ENCODE measurements at places on chromosomes 12 and 14. TPM values are rescaled to one million over a fixed set of nuclear protein-coding genes. Genes with fewer than 3 reads are reported as not detected.

The NID2 gene
- total RNA-seq, result 0.09 TPM

DNA sequence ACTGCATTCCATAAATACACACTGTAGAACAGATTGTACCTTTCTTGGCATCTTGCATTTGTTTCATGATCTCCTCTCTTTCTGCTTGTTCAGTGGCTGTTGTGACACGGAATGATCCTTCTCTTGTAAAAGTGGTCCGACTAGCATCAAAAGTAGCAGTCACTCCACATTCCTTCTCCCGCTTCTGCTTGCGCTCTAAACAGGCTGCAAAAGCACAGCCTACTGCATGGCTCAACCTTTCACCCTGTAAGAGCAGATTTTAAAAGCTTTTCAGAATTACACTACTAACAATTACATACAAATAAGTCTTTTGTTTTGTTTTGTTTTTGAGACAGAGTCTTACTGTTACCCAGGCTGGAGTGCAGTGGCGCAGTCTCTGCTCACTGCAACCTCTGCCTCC, 49.8 kb downstream of the PAPLN start:
- no peak overlapping the region for H3K4me3 ChIP-seq
- H3K27ac ChIP-seq, result no peak overlapping the region
- no peaks in the 10 kb centered on the region for H3K27me3 ChIP-seq
- peaks cover 35% of the 10 kb centered on the region for H3K36me3 ChIP-seq

DNA sequence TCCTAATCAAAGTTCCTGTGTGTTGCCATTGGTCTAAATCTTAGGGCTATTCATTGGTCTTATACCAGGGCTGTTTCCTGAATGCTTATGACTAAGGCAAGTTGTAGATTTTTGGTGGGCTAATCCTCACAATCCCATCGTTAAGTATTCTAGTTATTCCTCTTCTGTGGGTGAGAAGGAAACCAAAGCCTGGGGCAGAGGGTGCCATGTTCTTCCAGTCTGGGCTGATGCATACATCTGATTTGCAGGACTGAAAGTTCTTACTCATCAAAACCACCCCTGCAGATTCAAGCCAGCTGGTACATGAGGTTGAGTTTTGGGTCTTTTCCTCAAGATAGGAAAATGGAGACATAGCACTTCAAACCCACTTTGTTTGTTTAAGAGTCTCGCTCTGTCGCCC, 25.7 kb downstream of the PPP1CC start:
- H3K4me3 ChIP-seq, result no peak overlapping the region
- peak; percentile 54 for DNase-seq
- H3K36me3 ChIP-seq, result peaks cover 57% of the 10 kb centered on the region
- H3K4me1 ChIP-seq, result peaks cover 14% of the 10 kb centered on the region

DNA sequence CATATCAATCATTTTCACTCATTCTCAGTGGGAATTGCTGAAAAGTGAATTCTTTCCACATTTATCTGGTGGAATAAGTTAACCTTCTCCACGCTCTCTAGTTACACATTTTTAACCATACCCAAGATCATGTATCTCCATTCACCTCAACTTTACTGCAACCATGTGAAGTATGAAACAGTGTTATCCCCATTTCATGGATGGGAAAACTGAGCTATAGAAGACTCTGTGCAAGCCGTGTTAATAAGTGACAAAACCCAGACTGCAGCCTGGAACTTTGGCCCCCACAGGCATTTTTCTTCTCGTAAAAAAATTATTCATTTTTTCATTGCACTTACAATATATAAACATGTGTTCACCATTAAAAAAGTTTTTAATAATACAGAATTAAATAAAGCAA, 82.4 kb upstream of the CCND2 start:
- no peaks in the 10 kb centered on the region for H3K36me3 ChIP-seq
- no peak overlapping the region for H3K4me3 ChIP-seq
- no peak overlapping the region for H3K27ac ChIP-seq
- DNase-seq, result no peak

The LPAR5 gene
- total RNA-seq, result 3.3 TPM

- DNase-seq, result no peak
- H3K4me3 ChIP-seq, result no peak overlapping the region
- no peaks in the 10 kb centered on the region for H3K27me3 ChIP-seq
Measured at GRCh38 chr14:100816286-100816949, 9.5 kb upstream of the MEG3 start.

DNA sequence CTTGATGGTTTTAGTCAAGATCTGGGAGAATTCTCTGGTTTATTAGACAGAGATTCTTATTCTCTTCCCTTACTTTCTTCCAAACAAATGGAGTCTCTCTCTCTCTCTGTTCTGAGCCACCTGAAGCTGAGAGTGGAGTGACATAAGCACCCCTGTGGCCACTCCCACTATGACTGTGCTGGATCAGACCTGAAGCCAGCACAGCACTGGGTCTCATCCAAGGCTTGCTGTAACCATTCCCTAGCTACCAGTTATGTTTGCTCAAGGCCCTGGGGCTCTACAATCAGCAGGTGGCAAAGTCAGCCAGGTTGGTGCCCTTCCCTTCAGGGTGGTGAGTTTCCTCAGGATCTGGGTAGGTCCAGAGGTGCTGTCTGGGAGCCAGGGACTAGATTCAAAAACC, 568.5 kb downstream of the AACS start:
- H3K4me3 ChIP-seq, result no peak overlapping the region
- no peaks in the 10 kb centered on the region for H3K36me3 ChIP-seq
- DNase-seq, result no peak
- no peaks in the 10 kb centered on the region for H3K4me1 ChIP-seq

GRCh38 chr12:51023625-51024382, 2.4 kb downstream of the SLC11A2 start:
- peaks cover 17% of the 10 kb centered on the region for H3K36me3 ChIP-seq
- H3K27ac ChIP-seq, result peak overlapping the region; percentile 100
- peaks cover 57% of the 10 kb centered on the region for H3K4me1 ChIP-seq
- no peak for DNase-seq
- peak overlapping the region; percentile 99 for H3K4me3 ChIP-seq

The STYK1 gene
- not detected for total RNA-seq

The RNASE3 gene
- not detected for total RNA-seq

DNA sequence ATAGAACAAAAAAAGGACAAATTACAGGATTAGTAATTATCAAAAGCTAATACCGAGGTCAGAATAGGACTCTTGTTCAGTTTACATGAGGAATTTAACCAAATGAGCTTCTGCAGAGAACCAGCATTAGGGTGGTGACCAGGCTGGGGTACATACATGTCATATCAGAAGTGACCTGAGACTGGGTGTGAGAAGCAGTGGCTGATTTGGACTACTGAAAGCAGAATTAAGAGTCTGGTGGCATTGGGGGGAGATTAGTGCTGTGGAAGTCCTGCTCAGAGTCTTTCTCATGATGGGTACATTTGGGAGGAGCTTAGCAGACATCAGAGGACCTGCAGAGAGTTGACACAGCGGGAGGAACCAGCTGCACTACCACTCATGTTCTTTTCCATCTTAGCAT, 21.7 kb downstream of the TRAF3 start:
- no peak for DNase-seq
- no peaks in the 10 kb centered on the region for H3K27me3 ChIP-seq
- H3K27ac ChIP-seq, result peak overlapping the region; percentile 41
- H3K36me3 ChIP-seq, result peaks cover 29% of the 10 kb centered on the region
- H3K4me1 ChIP-seq, result peaks cover 48% of the 10 kb centered on the region
- H3K4me3 ChIP-seq, result no peak overlapping the region

GRCh38 chr12:40197590-40197989, 27.2 kb upstream of the LRRK2 start:
- H3K27me3 ChIP-seq, result peaks cover 9% of the 10 kb centered on the region
- H3K4me3 ChIP-seq, result no peak overlapping the region
- H3K27ac ChIP-seq, result no peak overlapping the region
- H3K4me1 ChIP-seq, result peaks cover 7% of the 10 kb centered on the region
- H3K36me3 ChIP-seq, result no peaks in the 10 kb centered on the region

The CLEC1B gene
- not detected for total RNA-seq

- no peak for DNase-seq
- peaks cover 24% of the 10 kb centered on the region for H3K4me1 ChIP-seq
- H3K27ac ChIP-seq, result no peak overlapping the region
- H3K4me3 ChIP-seq, result no peak overlapping the region
- H3K27me3 ChIP-seq, result no peaks in the 10 kb centered on the region
Measured at GRCh38 chr12:124392271-124392666, 97.4 kb downstream of the RFLNA start.

GRCh38 chr12:31363831-31364230, 37.9 kb upstream of the SINHCAF start:
- no peak for DNase-seq
- H3K4me3 ChIP-seq, result no peak overlapping the region
- peaks cover 19% of the 10 kb centered on the region for H3K4me1 ChIP-seq
- H3K36me3 ChIP-seq, result no peaks in the 10 kb centered on the region
- peak overlapping the region; percentile 55 for H3K27ac ChIP-seq
